Fibroblast of skin of left quadriceps (primary cell): ENCODE measurements at places on chromosomes 4 and X.
A peak's percentile ranks its signal among the peaks of the same experiment; 100 is the strongest.

GRCh38 chr4:56250776-56251175 is 136.5 kb downstream of the AASDH start:
- peak; percentile 54 for DNase-seq

- DNase-seq, result no peak
Measured at GRCh38 chr4:142278171-142278570, 567.9 kb downstream of the INPP4B start.

- no peak for DNase-seq
Measured at GRCh38 chr4:33381816-33382215, 2661.6 kb downstream of the PCDH7 start.

DNA sequence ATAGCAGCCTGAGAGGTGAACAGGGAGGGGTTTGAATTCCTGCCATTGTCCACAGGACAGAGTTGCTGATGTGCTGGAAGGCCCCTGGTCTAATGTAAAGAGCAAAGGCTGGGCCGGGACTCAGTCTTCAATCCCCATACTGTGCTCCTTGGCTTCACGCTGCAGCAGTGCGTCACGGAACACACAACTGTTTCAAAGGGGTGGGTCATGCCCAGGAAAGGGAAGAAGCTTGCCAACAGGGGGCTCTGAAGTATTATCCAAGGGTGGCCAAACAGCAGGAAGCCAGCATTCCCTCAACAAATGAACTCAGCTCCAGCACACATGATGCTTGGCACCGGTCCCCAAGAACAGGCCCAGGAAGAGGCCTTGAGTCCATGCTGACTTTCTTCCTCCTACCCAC is 122.5 kb downstream of the NFKB1 start:
- peak; percentile 40 for DNase-seq

- DNase-seq, result no peak
Measured at GRCh38 chr4:173626277-173626676, 96.2 kb upstream of the HAND2 start.

GRCh38 chrX:78329486-78329885 is 2.1 kb upstream of the CYSLTR1 start:
- no peak for DNase-seq

- DNase-seq, result no peak
Measured at GRCh38 chrX:99073551-99073950, 1336.5 kb downstream of the PCDH19 start.

- no peak for DNase-seq
Measured at GRCh38 chr4:152778656-152779512, 646 bp downstream of the TIGD4 start.

DNA sequence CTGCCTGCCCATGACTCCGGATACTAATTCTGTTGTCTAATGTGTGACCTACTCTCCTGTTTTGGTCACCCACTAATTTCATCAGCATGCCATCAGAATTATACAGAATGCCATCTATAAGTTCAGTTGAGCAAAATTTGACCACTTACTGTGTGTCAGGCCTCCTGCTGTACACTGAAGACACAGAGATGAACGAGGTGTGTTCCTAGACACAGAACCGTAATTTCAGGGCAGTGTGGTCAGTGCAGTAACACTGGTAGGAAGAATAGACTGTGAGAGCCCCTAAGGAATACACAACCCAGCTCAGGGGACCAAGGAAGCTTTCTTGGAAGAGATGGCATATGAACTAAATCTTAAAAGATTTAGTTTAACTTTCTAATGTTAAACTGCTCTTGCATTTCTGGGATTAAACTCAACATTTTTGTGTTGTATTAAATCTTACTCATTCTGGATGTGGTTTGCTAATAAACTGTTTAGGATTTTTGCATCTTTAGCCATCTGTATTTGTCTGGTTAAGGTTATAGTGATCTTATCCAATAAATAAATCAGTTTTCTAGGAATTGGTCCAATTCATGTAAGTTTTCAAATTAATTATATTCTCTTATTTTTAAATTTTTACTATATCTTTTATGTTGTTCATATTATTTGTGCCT is 34.3 kb downstream of the KANTR start:
- no peak for DNase-seq

GRCh38 chr4:74327762-74328161 is 19.5 kb downstream of the EPGN start:
- DNase-seq, result no peak

DNA sequence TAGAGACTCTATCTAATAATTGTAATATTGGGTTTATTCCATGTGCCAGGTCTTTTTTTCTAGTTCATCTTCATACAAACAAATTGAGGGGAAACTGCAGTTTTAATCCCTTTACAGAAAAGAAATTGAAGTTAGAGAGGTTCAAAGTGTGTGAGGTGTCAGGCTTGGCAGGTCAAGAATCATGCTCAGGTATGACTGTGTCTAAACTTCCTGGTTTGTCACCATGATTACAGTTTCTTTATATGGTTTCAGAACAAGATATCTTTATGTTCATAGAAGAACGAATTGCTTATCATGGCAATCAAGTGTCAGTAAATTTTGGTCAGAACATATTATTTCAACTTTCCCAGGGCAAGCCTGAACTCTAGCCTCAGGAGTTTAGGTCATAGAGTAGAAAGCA is 460.4 kb downstream of the RAPGEF2 start:
- DNase-seq, result no peak

DNA sequence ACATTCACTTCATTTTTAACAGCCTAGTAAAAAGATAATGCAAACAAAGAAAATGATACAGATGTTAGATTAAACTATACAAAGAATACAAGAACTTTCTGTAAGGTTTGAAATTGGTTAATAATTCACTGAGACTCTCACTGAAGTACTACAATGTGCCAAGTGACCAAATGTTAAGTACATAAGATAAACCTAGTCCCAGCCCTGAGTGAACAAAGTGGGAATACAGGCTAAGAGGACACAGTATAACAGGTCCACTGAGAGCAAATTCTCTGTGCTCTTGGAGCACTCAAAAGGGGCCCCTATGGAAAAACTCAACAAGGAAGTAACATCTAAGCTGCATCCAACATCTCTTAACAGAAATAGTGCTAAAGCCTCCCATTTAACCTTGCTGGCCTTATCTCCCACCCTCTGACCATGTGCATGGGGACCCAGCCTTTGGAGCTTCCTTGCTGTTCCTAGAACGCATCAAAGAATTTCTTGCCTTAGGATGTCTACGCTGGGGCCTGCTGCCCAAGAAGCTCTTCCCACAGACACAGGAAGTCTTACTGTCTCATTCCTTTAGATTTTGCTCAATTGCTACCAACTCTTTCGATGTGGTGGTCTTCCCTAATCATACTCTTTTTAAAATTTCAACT is 113.4 kb downstream of the ZAR1 start:
- no peak for DNase-seq

- DNase-seq, result no peak
Measured at GRCh38 chr4:123162859-123163258, 233.7 kb upstream of the SPRY1 start.

DNA sequence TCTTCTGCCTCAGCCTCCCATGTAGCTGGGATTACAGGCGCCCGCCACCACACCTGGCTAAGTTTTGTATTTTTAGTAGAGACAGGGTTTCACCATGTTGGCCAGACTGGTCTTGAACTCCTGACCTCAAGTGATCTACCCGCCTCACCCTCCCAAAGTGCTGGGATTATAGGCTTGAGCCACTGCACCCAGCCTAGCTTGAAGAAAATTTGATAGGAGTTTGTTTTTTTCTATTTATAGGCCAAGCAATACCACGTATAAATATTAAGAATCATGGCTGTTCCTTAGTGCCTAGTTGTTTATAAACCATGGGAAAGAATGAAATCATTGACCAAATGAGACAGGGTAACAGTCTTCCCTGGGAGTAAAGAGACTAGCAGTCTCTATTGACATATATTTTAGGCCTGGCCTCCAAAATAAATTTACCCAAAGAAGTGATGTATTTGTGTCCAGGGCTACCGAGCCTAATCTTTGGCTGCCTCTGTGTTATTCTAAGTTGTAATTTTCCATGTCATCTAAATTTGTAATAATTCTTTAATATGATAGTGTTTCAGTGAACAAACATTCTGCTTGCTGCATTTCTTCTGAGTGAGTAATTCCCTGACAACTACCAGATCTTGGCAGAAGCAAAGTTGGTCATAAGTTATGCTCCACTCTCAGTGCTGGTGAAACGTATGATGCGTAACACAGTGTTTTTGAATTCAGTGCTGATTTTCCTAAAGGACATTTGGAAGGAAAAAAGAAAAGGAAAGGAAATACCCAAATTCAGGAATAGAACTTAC is 10.3 kb downstream of the PKD2 start:
- peak; percentile 88 for DNase-seq

GRCh38 chr4:189507060-189507459 is 433.6 kb upstream of the FRG1 start:
- peak; percentile 0 for DNase-seq

DNA sequence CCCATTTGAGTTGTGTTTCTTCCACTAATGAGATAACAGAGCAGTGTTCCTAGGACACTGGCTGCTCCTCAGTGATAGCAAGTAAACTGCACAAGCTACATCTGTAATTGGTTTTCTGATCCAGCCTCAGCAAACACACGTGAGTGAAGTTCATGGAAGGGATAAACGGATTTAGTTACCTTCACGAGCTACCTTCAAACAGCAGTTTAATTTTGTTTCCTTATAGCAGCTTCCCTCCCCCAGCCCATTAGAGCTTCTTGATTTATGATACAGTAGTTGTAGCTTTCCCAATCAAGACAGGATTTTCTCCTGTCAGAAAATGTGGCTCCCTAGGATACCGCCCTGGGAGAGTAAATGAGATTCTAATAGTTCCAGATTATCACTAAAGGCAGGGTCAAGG is 634.2 kb upstream of the FAT1 start:
- no peak for DNase-seq

- DNase-seq, result no peak
Measured at GRCh38 chr4:8905226-8905772, 33.7 kb upstream of the HMX1 start.

GRCh38 chrX:72317139-72317538 is 11.4 kb upstream of the CITED1 start:
- no peak for DNase-seq

DNA sequence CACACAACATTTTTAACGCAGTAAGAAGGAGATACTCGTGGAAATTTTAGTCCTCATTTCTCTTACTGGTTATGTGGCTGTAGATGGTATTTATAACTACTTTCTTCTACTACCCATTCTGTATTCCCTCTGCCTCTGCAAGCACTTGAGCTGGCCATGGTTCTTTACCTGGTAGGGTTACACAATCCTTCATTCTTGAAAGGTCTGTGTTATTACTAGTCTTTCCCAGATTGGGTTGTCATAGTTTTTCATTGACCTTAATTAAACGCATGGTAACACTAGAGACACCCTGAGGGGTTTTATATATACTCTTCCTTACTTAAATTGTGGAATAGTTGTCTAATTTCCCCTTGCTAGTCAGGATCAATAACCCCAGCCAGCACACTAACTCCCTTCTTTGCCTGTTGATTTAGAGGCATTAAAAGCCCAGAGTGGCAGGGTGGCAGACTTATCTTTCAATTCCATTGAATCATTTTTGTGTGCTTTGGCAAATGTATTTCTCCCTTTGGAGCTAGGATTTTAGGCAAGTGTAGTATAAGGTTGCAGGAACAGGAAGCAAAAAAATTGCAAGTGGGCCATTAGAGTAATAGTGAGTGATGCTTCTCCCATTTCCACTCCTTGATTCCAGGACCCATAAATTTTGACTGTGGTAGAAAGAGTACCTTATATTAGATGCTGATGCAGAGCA is 113.6 kb upstream of the EMCN start:
- DNase-seq, result no peak

DNA sequence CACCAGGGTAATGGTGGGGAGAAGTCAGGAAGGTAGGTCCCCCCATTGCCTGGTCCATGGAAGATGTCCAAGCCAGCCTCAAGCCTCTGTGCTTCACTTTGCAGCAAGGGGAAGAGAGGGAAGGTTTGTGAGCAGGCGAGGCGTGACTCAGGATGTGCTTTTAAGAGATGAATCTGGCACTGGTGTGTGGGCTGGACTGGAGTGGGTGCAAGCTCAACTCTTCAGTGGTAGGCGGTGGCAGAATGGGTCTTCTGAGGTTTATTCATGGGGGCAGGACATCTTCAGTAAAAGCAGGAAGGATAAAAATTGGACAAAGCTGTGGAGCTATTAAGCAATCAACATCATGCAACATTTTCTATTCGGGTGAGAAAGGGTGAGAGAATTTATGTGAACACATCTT is 19.4 kb downstream of the GPM6B start:
- no peak for DNase-seq

DNA sequence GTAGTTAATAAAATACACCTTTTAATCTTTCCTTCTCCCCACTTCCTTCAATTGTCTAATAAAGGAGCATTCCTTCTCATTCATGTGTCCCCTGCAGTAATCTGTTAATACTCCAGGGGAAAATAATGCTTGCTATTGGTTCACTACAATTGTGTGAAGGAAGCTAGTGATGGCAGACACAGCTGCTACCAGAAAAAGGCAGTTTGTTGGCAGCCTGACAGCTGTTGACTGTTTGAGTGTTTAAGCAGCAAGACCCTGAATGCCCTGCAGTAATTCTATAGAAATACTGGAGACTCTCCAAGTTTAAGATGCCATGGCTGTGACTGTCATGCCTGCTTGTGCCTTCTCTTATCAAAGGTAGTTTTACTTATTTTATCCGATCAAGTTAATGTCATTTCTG is 359.5 kb downstream of the C4orf33 start:
- DNase-seq, result no peak

- DNase-seq, result peak; percentile 24
Measured at GRCh38 chrX:10199212-10199611, 42.4 kb downstream of the CLCN4 start.

DNA sequence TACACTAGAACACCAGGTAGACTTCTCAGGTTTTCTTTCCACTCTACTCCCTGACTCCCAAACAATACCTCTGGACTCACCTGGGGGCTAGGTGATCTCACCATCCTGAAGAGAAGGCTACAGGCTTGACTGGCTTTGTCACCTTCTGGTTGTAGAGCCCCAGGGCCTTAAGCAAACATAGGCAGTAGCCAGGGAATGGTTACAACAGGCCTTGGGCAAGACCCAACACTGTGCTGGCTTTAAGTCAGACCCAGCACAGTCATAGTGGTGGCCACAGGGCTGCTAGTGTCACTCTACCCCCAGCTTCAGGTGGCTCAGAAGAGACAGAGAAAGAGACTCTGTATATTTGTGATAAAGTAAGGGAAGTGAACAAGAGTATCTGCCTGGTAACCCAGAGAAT is 118.1 kb upstream of the EMCN start:
- DNase-seq, result no peak

DNA sequence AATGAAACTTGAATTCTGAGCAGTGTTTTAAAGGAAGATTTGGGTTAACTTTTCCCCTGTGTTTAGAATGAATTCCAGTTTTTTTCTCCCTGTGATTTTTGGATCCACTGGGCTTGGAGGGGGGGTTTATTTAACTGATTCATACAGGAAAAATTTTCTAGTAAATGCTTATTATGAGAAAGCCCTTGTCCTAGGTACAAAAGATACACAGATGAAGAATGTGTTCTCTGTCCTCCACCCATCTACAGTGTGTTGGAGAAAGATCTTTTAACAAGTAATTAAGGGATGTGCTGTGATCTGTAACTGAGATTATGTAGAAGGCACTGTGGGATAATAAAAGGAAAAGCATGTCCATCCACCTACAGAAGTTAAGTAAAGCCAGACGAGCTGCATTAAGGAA is 103.9 kb downstream of the STIM2 start:
- DNase-seq, result no peak
